ENCODE measurements at places on chromosomes 11 and 22.

GRCh38 chr22:39130152-39130704, 22.3 kb downstream of the CBX7 start:
- DNase-seq, result no peak

GRCh38 chr11:86678823-86679222, 6.4 kb upstream of the ME3 start:
- no peak for DNase-seq

DNA sequence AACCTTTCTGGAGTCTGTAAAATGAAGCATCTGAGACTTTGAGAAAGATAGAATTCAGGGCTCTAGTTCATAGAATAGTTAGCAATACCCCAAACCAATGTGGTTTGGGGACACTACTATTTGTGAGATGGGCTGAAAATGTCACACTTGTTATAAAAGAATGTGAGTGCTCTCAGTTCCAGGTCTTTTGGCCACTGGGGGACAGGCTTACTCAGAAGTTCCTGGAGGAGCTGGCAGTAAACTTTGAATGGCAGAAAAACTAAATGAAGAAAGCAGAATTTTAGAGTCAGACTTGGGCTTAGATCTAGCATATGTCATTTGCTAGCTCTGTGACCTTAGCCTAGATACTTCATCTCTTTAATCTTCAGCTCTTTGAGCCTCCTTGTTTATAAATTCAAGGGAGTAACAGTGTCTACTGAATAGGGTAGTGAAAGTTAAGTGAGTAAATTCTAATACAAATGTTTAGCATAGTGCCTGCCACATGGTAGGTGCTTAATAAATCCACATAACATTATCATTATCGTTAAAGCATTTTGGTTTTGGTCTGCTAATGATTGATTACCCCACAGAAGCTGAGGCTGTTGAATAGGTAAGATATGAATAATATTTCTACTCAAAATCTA, 3.7 kb downstream of the LYVE1 start:
- no peak for DNase-seq

- DNase-seq, result peak; percentile 41
Measured at GRCh38 chr11:1503708-1504104, 17.1 kb upstream of the MOB2 start.

GRCh38 chr11:61725781-61726231, 26.6 kb upstream of the MYRF start:
- DNase-seq, result no peak

GRCh38 chr11:65309006-65309405, 5.7 kb upstream of the CDC42EP2 start:
- DNase-seq, result no peak

GRCh38 chr11:125305345-125305744, 140.8 kb downstream of the PKNOX2 start:
- DNase-seq, result no peak

GRCh38 chr22:40434106-40434505, 63.7 kb downstream of the SGSM3 start:
- DNase-seq, result no peak

- DNase-seq, result no peak
Measured at GRCh38 chr11:20458905-20459632, 71.6 kb downstream of the PRMT3 start.

GRCh38 chr11:84580428-84580827, 1046.7 kb downstream of the DLG2 start:
- no peak for DNase-seq

GRCh38 chr11:282630-283360, 4.6 kb downstream of the NLRP6 start:
- DNase-seq, result peak; percentile 34

GRCh38 chr11:64352099-64352994, 6.6 kb upstream of the RPS6KA4 start:
- DNase-seq, result no peak

DNA sequence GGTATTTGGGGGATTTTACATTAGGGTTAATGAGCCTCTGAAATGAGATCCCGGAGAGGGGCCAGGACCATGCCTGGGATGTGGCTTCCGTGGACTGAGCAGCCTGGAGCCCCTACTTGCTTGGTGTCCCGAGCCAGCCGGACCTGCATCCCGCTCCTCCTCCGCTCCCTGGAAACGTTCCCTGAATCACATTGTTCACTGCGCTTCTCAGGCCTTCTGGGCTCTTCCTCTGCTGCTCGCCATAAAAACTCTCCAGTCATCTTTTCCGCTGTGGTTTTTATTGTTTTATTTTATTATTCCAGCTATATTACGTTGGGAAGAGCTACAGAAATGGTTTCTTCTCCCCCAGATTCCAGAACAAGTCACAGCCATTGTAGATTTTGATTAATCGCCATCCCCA, 13.3 kb upstream of the KCNQ1OT1 start:
- no peak for DNase-seq

- no peak for DNase-seq
Measured at GRCh38 chr11:70527429-70528045, 129.2 kb downstream of the CTTN start.

DNA sequence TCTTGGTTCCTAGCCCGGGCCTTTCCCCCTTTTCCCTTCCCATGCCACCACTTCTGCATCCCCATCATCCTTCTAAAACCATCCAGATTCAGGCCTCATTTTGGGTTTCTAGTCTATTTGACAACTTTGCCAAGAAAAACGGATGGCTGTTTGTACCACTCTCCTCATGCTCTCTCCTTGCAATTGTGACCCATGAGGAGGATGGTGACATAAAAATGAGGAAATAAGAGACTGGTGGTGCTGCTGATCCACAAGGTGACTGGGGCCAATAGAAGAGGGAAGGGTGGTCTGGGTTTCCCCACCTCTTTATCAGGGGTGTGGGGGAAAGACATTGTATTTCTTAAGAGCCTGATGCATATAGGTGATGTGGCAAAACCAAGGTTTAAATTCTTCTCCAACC, 1.0 kb downstream of the MS4A4A start:
- DNase-seq, result no peak

DNA sequence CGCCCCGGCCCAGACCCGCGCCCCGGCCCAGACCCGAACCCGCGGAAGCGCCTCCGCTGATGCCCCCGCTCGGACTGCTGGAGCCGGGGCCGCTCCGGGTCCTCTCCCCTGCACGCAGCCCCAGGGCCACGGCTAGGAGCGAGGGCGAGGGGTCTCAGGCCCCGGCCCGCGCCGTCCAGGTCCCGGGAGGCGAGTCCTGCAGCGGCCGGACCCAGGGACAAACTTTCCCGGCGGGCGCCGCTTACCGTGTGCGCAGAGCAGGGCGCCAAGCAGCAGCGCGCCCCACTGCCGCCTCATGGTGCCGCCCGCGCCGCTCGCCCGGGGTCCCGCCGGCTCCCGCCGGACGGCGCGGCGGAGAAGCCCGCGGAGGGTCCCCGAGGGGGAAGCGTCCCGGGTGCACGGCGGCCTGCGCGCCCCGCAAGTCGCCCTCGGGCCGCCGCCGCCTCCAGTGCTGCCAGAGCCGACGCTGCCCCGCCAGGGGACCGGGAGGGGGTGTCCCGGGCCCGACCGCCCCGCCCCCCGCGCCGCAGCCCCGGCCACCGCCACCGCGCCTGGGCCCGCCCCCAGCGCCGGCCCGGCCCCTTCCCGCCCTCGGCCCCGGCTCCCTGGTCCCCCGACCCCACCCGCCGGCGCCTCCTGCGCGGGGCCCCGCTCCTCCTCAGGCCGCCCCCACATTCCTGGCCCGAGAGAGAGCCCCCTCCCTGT, at the start of gene LRP4:
TSS of gene LRP4 (minus strand) at position 468 of the 705 bp plus-strand sequence. CDS start at position 297, 171 bp downstream.
- DNase-seq, result peak; percentile 65

- DNase-seq, result no peak
Measured at GRCh38 chr22:49018601-49019000, 809.1 kb downstream of the BRD1 start.

DNA sequence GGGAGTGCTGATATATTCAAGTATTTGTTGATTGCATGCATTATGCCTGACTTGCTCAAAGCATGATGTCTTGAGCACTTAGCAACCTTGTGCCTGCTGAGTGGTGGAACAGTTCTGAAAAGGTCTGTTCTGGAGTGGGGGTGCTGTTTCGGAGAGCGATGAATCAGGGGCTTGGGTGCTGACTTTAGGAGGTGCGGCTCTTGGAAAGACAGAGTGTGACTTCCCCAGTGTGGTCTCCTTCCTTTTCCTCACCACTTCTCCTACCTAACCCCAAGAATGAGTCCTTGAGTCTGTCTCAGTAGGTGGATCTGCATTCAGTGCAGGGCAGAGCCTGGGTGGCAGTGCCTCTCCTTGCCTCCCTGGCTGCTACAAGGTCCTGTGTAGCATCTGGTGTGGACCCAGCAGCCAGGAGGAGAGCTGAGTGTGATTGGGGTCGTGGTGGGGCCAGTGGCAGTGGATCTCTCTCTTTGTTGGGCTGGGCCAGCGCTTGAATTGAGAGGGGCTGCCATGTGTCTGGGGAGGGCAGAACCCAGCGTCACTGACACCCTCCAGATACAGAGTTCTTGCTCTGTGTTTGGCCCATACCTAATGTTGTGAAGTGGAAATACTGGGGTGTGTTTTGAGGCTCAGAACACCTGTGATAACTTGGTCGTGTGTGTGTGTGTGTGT, 35.9 kb downstream of the ST3GAL4 start:
- no peak for DNase-seq

- peak; percentile 68 for DNase-seq
Measured at GRCh38 chr11:6419009-6419631, at the start of gene APBB1. Gene APBB1, minus strand, starts transcription at chr11:6419094. Its CDS starts 7,747 bp downstream, at chr11:6411347.

- DNase-seq, result no peak
Measured at GRCh38 chr11:11789735-11790369, 51.9 kb upstream of the USP47 start.

DNA sequence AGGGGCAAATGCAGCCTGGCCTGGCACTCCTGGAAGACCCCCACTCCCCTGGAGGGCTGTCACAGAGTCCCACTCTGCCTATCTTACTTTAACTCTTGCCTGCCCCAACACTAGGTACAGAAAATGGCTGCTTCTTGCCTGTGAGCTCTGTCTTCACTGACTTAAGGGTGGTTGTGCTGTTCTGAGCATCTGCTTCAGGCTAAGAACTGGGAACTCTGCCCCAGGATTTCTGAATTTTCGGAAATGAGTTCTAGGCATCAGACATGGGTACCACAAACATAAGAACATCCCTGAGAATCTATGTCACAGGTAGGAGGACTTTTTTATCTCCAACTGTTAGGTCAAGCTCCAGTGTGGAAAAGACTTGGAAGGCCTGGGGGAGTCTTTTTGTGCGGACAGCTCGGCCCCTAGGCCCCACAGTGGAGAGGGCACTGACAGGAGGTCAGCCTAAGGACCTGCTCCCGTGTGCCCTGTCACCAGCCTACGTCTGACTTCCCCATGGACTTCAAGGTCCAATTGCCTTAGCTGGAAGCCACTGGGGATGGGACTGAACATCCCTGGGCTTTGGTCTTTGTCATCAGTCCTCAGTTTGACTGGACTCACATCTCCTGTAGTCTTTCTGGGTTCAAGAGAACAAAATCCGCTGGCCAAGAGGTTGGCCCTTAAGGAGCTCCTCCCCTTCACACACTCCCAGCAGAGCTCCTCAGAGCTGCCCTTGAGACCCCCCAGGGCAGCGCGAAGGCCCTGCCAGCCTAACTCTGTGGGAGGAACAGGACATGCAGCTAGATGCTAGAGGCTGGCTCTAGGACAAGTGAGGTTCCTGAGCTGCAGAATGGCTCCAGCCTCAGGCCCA, 31.9 kb downstream of the PPP2R1B start:
- DNase-seq, result no peak

DNA sequence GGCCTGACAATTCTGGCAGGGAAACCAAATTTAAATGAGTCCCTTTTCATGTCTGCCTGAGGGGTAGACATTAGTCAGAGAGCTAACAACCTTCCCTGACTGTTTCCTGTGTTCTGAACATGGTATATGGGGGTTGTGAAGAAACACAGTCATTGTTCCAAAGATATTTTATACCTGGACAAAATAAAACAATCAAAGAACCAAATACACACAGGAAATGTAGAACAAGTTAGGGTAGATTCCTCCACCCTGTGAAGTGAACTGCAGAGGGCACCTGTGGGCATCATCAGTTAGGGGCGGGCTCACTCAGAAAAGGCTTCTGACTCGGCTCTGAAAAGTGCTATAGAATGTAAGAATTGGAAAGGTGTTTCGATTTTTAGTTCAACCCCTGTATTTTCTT, 231.9 kb upstream of the CADM1 start:
- DNase-seq, result no peak

DNA sequence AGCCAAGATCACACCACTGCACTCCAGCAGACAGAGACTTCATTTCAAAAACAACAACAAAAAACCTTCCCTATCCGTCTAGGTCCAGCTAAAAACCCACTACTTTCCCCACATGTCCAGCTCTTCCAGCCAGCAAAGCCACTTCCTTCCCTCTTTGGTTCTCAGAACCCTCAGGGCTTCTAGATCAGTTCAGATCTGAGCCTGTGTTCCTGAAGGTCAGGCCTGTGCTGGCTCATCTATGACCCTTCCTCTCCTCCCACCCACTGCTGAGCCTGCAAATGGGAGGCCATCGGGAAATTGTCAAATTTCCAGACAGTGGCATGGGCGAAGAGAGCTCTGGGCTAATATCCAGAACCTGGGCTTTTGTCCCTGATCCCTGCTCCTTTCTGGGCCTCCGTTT, 37.8 kb downstream of the SLCO2B1 start:
- no peak for DNase-seq

- DNase-seq, result no peak
Measured at GRCh38 chr22:50058906-50059880, 1.1 kb upstream of the TTLL8 start.

DNA sequence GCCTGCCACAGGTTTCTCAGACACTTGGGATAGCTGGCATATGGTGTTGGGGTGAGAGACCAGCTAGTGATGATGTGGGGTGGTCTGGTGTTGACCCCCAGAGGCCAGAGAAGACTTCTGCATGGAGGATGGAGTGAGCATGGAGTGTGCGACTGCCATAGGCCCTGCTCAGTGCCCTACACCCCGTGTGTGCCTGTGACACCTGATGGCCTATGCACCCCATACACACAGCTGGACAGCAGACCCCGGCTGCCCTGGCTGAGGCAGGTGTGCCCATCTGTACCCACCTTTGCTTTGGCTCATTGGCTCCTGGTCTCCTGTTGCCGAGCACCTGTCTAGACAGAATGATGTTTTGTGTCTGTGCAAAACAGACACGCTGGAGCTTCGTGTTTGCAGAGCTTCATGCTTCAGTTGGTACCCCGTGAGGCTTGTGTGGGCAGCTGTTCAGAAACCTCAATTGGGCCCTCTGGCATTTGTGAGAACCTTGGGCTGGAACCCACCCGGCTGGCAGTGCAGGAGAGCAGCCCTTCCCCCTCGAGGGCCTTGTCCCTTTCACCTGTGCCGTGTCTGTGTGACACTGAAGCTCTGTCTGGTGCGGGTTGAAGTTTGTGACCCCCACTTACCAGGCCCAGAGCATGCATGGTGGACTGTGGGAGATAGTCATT, 27.6 kb downstream of the BCR start:
- DNase-seq, result no peak

GRCh38 chr22:30191040-30191701, 55.4 kb downstream of the LIF start:
- no peak for DNase-seq

- no peak for DNase-seq
Measured at GRCh38 chr11:108985945-108986279, 321.0 kb downstream of the DDX10 start.

GRCh38 chr11:128559496-128560103, 27.8 kb downstream of the ETS1 start:
- DNase-seq, result no peak

DNA sequence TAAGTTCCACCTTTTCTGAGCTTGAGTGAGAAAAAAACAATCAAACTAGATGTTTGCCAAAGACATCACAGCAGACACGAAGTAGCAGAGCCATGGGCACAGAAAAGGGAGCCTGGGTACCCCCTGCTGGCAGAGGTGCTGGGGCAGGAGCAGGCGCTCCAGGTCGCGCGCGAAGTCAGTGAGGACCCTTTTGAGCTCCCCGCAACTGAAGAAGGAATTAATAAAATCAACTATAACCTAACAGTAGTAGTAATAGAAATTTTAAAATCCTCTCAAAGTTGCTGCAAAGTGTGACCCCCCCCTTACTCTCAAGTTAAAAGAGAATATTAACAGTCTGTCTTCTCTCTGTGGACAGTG, 20.0 kb upstream of the PARVB start:
- DNase-seq, result no peak
